ENCODE measurements at places on chromosomes 13 and 19. TPM values are rescaled to one million over a fixed set of nuclear protein-coding genes. Genes with fewer than 3 reads are reported as not detected.

The RGL3 gene
- polyA plus RNA-seq: 151 TPM

The LILRB3 gene
- 3.8 TPM for polyA plus RNA-seq

The ZSCAN18 gene
- polyA plus RNA-seq: 98.4 TPM

The CAPN12 gene
- 9.7 TPM for polyA plus RNA-seq

The ADGRE3 gene
- 0.23 TPM for polyA plus RNA-seq

The CLASRP gene
- 69.1 TPM for polyA plus RNA-seq

The ZNF534 gene
- polyA plus RNA-seq: 0.34 TPM

The ZFP14 gene
- 13.3 TPM for polyA plus RNA-seq

The KLK8 gene
- polyA plus RNA-seq: 3.6 TPM

The SUPT5H gene
- polyA plus RNA-seq: 147 TPM

The F7 gene
- 3.5 TPM for polyA plus RNA-seq

The ABCA7 gene
- polyA plus RNA-seq: 10.1 TPM

The GYS1 gene
- polyA plus RNA-seq: 55.4 TPM

The TUBB4A gene
- polyA plus RNA-seq: 31.4 TPM

The TMPRSS9 gene
- 0.45 TPM for polyA plus RNA-seq

The SYCN gene
- polyA plus RNA-seq: not detected

The LHB gene
- polyA plus RNA-seq: 0.29 TPM

The LILRB5 gene
- polyA plus RNA-seq: 3.7 TPM

The CEACAM16 gene
- polyA plus RNA-seq: not detected

The C13orf42 gene
- polyA plus RNA-seq: 0.26 TPM

The RRAS gene
- polyA plus RNA-seq: 28.9 TPM

The SIAH3 gene
- polyA plus RNA-seq: 0.69 TPM

The TRPC4 gene
- 4.5 TPM for polyA plus RNA-seq

The CXCL17 gene
- not detected for polyA plus RNA-seq

The KL gene
- polyA plus RNA-seq: 34.5 TPM

The VSIG10L gene
- polyA plus RNA-seq: 4.4 TPM

The ILF3 gene
- polyA plus RNA-seq: 301 TPM

The ACP7 gene
- 0.38 TPM for polyA plus RNA-seq

The KLK6 gene
- polyA plus RNA-seq: 29.7 TPM

The ZNF83 gene
- 59.9 TPM for polyA plus RNA-seq

The DENND1C gene
- polyA plus RNA-seq: 40.0 TPM
